HuH-7 (cell line): ENCODE measurements at places on chromosomes 4 and X.

DNA sequence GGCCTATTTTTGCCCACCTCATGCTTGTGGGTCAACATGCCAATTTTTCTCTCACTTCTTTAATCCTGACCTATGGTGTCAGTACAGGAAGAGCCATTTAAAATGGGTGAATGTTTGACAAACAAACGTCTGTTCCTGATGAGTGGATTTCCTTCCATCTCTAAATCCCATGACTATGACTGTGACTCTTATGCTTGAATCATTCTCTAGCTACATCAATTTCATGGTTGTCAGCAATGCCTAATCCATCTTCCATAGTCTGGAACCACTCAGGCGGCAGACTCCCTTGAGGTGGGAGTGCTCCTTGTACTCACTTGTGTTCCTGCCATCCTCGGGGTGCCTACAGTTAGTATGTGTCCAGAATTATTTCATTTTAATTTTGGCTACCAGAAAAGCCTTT lies 194.9 kb upstream of the RPS6KA3 start:
- no peak for DNase-seq

GRCh38 chrX:45788941-45789348 lies 588.3 kb upstream of the DIPK2B start:
- no peak for DNase-seq

DNA sequence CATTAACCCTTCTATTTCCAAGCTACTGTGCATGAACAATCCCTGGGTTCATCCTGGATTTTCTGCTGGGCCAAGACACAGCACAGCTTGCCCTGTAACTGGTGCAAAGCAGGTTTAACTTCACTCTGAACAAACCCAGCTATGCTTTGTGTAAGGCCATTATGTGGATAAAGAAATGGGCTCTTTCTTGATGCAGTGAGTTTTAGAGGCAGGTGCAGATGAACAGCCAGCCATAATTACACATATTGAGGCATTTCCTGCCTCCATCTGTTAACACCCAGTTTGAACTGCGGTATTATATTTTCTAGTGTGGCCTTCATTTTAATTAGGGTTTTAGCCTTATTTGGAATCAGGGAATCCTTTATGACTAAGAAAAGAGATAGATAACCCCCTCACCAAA lies 68.7 kb upstream of the ARX start:
- DNase-seq = no peak

DNA sequence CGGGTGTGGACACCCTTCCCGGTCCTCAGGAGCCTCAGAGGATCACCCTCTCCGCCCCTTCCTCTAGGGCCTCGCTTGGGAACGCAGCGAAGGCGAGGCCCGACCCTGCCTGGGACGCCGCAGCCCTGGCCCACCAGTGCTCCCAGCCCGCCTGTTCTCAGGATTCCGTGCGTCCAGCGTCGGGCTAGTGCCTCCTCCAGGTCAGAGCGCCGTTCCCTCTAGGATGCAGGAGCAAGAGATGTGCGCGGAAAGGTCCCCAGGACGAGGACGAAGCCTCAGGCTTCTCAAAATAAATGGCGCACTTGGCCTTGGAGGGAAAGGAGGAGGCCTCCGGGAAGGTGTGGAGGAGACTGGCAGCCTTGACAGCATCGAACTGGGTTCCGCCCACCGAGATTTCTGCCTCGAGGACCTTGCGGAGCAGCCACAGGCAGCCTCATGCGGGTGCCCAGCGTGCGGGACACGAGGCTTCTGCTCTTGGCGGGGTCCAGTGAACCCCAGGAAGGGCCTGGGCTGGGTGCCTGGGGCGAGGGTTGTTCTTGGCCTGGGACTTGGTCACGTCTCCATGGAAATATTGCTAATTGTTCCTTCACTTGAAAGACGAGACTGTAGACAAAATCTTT lies 35.1 kb downstream of the PITX2 start:
- DNase-seq = no peak

DNA sequence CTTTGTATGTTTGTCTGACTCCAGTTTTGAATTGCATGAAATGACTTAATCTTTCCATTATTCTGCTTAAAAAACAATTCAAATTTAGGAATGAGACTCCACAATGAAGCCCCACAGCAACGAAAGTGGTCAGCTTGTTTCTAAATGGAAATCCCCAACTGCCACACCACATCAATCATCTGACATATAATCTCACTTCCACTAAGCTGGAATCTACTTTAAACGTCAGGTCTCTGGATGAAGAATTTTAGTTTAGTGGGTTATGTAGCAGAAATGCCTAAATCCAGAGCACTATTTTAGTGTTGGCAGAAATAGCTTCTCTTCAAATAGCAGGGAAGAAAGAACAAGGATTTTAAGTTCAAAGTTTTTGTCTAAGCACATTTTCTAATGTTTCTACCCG lies 1.7 kb upstream of the BMP2K start:
- no peak for DNase-seq
